ENCODE measurements at places on chromosomes 3 and 15. TPM values are rescaled to one million over a fixed set of nuclear protein-coding genes. Genes with fewer than 3 reads are reported as not detected.

GRCh38 chr15:90145259-90145658, 43.0 kb upstream of the IDH2 start:
- DNase-seq = no peak
- H3K36me3 ChIP-seq = no peaks in the 10 kb centered on the region
- H3K27ac ChIP-seq = no peak overlapping the region
- H3K4me3 ChIP-seq = no peak overlapping the region

ACKR4 gene
- total RNA-seq = 5.0 TPM

MKRN3 gene
- 1.3 TPM for total RNA-seq

- H3K4me3 ChIP-seq = no peak overlapping the region
- DNase-seq = no peak
- no peaks in the 10 kb centered on the region for H3K36me3 ChIP-seq
- H3K27ac ChIP-seq = peak overlapping the region; percentile 94
Observed at GRCh38 chr3:99865321-99865720, 47.7 kb downstream of the CMSS1 start.

- no peak for DNase-seq
- no peak overlapping the region for H3K27ac ChIP-seq
- H3K4me1 ChIP-seq = no peaks in the 10 kb centered on the region
Observed at GRCh38 chr3:50484722-50485121, 18.7 kb downstream of the CACNA2D2 start.

- H3K27ac ChIP-seq = no peak overlapping the region
- no peaks in the 10 kb centered on the region for H3K4me1 ChIP-seq
- DNase-seq = no peak
- no peaks in the 10 kb centered on the region for H3K27me3 ChIP-seq
- H3K4me3 ChIP-seq = no peak overlapping the region
- H3K36me3 ChIP-seq = no peaks in the 10 kb centered on the region
Observed at GRCh38 chr3:57434041-57434440, 110.1 kb downstream of the DNAH12 start.

DNA sequence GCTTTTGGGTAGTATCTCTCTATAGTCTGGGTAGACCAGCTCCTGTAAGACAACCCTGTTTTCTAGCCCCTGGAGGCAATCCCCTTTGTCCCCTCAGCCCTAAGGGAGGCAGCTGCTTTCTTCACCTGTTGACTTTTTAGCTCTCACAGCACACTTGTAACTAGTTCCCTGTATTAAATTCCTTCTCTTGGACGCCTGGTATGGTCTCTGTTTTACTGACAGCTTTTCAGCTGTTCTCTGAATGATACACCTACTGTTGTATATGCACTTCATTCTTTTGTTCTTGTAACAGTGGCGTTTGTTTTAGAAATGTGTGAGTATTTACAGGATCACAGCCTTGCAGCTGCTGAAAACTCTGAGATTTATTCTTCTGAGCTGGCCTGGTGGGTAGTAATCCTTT, 413.0 kb upstream of the RBMS3 start:
- no peak overlapping the region for H3K4me3 ChIP-seq
- no peak for DNase-seq
- H3K27ac ChIP-seq = no peak overlapping the region
- no peaks in the 10 kb centered on the region for H3K4me1 ChIP-seq
- H3K27me3 ChIP-seq = no peaks in the 10 kb centered on the region

DNA sequence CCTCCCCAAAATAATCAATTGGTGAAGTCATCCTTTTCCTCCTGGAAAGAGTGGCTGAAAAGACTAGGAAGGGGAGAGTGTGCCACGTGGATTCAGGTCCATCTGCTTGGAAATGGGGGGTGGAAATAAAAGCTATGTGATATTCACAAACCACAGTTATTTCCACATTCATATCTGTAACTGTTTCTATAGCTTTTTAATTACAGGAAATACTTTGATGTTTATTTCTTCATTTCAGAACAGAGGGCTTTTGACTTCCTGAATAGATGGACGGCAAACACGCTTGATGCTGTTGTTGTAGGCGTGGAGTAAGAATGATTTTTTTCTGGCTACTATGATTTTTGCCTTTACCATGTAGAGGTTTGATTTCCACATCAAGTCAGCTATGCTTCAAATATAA, 10.1 kb downstream of the AADACL2 start:
- no peak overlapping the region for H3K4me3 ChIP-seq
- H3K27me3 ChIP-seq = no peaks in the 10 kb centered on the region
- no peaks in the 10 kb centered on the region for H3K36me3 ChIP-seq
- H3K4me1 ChIP-seq = no peaks in the 10 kb centered on the region

DNA sequence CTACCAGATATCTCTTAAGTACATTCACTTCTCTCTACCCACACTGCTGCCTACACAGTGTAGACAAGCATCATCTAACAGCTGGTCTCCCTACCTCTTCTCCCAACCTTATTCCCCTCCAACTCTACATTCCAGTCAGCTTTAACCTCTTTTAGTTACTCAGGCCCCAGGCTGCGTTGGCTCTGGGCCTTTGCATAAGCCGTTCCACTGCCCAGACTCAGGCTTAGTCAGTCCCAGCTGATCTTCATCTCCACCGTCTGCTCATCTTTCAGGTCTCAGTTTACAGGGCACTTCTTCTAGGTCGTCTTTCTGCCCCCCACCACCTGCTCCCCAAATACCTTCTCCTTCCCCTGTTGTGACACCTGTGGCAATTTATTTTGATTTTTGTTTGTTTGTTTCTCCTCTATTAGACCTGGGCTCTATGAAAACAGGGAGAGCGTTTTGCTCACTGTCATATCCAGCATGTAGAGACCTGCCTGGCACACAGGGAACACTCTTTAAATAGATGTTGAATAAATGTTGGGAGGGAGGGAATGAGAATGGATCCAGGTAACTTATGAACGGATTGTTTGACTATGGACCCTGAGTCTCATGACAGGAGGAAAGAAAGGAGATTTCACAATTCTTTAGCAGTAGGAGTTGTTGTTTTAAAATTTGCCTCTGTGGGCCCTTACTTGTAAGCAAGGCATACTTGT, 11.1 kb downstream of the SLC27A2 start:
- H3K4me1 ChIP-seq = no peaks in the 10 kb centered on the region
- no peak overlapping the region for H3K27ac ChIP-seq
- no peaks in the 10 kb centered on the region for H3K27me3 ChIP-seq
- no peaks in the 10 kb centered on the region for H3K36me3 ChIP-seq

KLHL40 gene
- under 0.01 TPM for total RNA-seq

GRCh38 chr3:159191447-159191846, 389.6 kb downstream of the MFSD1 start:
- no peaks in the 10 kb centered on the region for H3K4me1 ChIP-seq

RASGRP1 gene
- not detected for total RNA-seq

DNA sequence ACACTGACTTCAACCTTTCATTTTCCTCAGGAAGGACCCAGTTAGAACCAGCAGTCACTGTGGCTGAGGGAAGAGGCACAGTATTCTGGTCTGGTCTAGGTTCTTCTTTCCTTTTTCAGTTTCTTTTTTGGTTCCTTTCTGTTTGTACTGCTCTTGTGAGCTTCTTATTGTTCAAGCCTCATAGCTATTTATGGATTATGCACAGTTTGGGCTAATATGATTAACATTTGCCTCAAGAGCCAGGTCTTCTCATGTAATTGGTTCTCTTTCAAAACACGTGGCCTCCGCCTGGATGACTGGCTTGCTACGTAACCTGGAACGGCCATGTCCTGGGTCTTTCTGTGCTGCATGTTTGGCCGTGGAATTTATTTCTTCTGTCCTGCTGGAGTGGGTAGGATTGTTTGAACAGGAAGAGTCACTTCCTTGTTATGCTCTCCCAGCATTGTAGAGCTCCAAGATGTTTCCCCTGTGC, 43.3 kb downstream of the RBMS3 start:
- peak overlapping the region; percentile 34 for H3K4me3 ChIP-seq
- no peaks in the 10 kb centered on the region for H3K36me3 ChIP-seq
- DNase-seq = peak; percentile 80
- H3K27me3 ChIP-seq = no peaks in the 10 kb centered on the region
- H3K4me1 ChIP-seq = no peaks in the 10 kb centered on the region
- peak overlapping the region; percentile 53 for H3K27ac ChIP-seq

GRCh38 chr3:94935738-94936580, 873.1 kb downstream of the NSUN3 start:
- no peaks in the 10 kb centered on the region for H3K36me3 ChIP-seq
- H3K27me3 ChIP-seq = no peaks in the 10 kb centered on the region
- no peak overlapping the region for H3K27ac ChIP-seq
- no peak overlapping the region for H3K4me3 ChIP-seq
- DNase-seq = no peak
- H3K4me1 ChIP-seq = no peaks in the 10 kb centered on the region

DNA sequence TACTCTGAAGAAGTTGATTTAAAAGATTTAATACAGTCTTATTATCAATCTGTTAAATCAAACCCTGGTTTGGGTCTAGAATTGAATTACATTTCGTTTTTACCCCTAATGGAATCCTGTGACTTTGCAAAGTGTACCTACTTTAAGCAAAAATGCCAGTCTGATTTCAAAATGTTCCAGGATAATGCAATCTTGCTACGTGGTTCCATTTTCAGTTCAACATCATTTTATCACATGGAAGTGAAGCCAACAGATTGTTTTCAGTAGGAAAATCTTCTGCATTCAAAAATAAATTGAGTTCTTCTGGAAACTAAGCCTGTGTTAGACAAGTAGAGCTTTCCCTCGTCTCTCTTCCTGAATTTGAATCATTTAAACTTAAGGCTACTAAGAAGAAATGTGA, 356.4 kb downstream of the CHST2 start:
- H3K27me3 ChIP-seq = no peaks in the 10 kb centered on the region
- no peak for DNase-seq
- H3K4me1 ChIP-seq = no peaks in the 10 kb centered on the region
- no peaks in the 10 kb centered on the region for H3K36me3 ChIP-seq

DNA sequence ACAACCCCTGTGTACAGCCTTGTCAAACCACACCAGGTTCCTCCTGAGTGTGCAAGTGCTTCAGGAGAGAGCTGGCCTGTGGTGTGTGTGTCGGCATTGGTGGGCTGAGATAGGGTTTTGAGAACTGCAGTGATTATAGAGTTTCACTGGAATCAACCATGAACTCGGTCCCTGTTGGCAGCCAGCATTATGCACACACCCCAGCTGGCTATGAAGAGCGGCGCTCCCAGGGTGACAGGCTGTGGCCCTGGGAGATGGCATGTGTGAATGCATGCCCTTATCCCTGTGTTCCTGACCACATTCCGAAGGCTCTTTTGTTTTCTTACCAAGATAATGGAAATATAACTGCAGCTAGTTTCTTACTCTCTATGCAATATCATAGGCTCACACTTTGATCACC, 101.8 kb downstream of the SNRK start:
- no peaks in the 10 kb centered on the region for H3K36me3 ChIP-seq
- H3K27ac ChIP-seq = no peak overlapping the region
- DNase-seq = no peak
- H3K27me3 ChIP-seq = no peaks in the 10 kb centered on the region
- H3K4me1 ChIP-seq = no peaks in the 10 kb centered on the region

DNA sequence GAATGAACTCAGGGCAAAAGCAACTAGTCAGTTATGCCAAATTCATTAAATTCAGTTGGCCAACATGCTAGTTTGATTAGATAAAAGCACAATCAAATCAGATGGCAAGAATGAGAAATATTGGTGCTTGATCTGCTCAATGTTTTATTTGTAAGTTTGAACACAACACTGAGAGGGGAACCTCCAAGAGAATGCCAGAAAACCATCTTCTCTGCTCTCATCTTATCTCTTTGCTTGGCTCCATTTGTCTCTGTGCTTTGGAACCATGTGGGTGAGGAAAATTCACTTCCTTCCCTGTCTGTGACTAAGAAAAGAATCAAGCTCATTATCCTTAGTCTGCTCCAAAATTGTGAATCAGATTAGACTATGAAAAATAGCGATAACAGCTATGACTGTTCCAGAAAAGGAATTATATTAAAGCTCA, 43.6 kb upstream of the DCBLD2 start:
- no peak overlapping the region for H3K4me3 ChIP-seq
- H3K4me1 ChIP-seq = no peaks in the 10 kb centered on the region
- H3K36me3 ChIP-seq = no peaks in the 10 kb centered on the region
- no peak for DNase-seq

GRCh38 chr3:54433846-54434245, 311.5 kb downstream of the CACNA2D3 start:
- no peak overlapping the region for H3K4me3 ChIP-seq
- no peak for DNase-seq
- H3K4me1 ChIP-seq = no peaks in the 10 kb centered on the region
- no peaks in the 10 kb centered on the region for H3K27me3 ChIP-seq
- no peak overlapping the region for H3K27ac ChIP-seq

DNA sequence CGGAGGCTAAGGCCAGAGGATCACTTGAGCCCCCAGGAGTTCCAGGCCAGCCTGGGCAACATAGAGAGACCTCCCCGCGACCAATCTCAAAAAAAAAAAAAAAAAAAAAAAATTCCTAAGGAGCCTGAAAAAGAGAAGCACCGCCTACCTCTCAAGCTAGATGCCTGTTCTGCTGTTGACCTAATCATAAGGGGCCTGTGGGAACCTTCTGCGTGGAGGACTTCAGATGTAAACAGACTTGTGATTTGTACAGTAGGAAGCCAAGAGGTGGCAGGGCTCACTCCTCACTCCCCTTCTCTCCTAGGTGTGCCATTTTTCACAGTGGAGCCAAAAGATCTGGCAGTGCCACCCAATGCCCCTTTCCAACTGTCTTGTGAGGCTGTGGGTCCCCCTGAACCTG, 3.2 kb downstream of the TYRO3 start:
- no peaks in the 10 kb centered on the region for H3K36me3 ChIP-seq
- no peak overlapping the region for H3K27ac ChIP-seq
- no peaks in the 10 kb centered on the region for H3K27me3 ChIP-seq
- H3K4me1 ChIP-seq = peaks cover 19% of the 10 kb centered on the region
- no peak overlapping the region for H3K4me3 ChIP-seq

DNA sequence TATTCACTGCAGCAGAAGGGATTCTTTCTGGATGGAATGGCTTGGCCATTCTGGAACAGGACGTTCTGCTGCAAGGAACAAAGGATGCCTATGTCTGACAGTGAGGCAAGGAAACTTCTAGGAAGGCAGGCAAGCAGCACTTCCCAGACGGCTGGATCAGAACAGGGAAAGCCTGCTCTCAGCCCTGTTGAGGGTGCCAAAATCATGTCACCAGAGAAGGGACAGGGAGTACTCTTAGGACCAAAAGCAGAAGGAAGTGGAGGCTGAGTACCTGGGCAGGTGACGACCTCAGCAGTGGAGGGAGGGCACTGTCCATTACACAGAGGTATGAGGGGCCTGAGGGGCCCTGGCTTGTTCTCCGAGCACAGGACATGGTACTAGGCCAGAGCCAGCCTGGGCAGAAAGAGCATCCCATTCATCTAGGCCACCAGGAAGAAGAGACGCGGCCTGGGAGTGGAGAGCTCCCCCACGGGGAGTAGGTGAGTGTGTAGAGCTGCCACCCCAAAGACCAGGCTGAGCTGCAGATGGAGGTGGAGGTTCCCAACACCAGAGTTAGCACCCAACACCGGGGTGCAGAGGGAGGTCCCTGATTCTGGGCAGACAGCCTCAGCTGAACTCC, 9.6 kb downstream of the KLF15 start:
- H3K36me3 ChIP-seq = peaks cover 7% of the 10 kb centered on the region
- H3K27me3 ChIP-seq = no peaks in the 10 kb centered on the region
- DNase-seq = peak; percentile 66
- H3K4me3 ChIP-seq = no peak overlapping the region
- peaks cover 12% of the 10 kb centered on the region for H3K4me1 ChIP-seq

SCN11A gene
- total RNA-seq = 3.0 TPM

Measured in sigmoid colon (tissue), 7 donors.